B cell (primary cell): ENCODE measurements at places on chromosomes 7 and 10. TPM values are rescaled to one million over a fixed set of nuclear protein-coding genes. Genes with fewer than 3 reads are reported as not detected.

DNA sequence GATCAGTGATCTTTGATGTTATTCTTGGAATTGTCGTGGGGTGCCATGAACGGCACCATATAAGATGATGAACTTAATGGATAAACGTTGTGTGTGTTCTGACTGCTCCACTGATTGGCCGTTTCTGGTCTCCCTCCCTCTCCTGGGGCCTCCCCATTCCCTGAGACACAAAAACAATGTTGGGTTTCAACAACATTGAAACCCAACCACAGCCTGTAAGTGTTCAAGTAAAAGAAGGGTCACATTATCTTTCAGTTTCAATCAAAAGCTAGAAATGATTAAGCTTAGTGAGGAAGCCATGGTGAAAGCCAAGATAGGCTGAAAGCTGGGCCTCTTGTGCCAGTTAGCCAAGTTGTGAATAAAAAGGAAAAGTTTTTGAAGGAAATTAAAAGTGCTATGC is 19.5 kb downstream of the EN2 start:
- no peak for DNase-seq
- no peak overlapping the region for H3K27ac ChIP-seq
- H3K36me3 ChIP-seq, result no peaks in the 10 kb centered on the region
- H3K4me1 ChIP-seq, result no peaks in the 10 kb centered on the region
- H3K27me3 ChIP-seq, result peaks cover 36% of the 10 kb centered on the region

GRCh38 chr10:92816091-92816531 is 32.2 kb upstream of the EXOC6 start:
- H3K4me1 ChIP-seq, result no peaks in the 10 kb centered on the region
- H3K4me3 ChIP-seq, result no peak overlapping the region
- no peaks in the 10 kb centered on the region for H3K36me3 ChIP-seq

DNA sequence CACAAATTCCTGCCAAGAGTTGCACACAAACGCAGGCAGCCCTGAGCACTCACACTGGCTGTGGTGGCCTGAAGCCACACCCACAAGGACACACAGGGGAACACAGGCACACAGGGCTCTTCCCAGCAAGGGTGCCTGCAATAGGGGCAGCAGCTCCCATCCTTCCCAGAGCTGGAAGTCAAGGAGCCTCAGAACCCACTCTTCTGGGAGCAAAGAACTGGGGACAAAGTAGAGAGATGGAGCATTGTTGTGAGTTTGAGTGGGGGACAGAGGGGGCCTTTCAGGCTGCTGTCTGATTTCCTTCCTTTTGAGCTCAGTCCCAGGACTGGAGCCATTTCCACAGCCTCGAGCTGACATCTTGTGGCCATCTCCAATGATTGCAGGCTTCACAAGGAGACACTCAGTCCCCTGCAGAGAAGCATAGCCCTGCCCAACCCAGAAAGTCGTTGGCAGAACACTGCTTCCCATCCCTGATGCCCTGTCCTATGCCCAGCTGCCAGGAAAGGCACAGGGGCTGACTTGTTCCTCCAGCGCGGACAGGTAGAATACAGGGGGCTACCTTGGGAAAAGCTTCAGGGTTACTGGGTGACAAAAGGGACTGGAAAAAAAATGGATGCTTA is 34.4 kb upstream of the SLF2 start:
- no peaks in the 10 kb centered on the region for H3K36me3 ChIP-seq
- no peak overlapping the region for H3K4me3 ChIP-seq
- DNase-seq, result peak; percentile 55
- no peak overlapping the region for H3K27ac ChIP-seq

- no peak for DNase-seq
- no peaks in the 10 kb centered on the region for H3K27me3 ChIP-seq
- H3K4me3 ChIP-seq, result no peak overlapping the region
- no peaks in the 10 kb centered on the region for H3K4me1 ChIP-seq
Observed at GRCh38 chr7:92682903-92683539, 92.8 kb upstream of the FAM133B start.

DNA sequence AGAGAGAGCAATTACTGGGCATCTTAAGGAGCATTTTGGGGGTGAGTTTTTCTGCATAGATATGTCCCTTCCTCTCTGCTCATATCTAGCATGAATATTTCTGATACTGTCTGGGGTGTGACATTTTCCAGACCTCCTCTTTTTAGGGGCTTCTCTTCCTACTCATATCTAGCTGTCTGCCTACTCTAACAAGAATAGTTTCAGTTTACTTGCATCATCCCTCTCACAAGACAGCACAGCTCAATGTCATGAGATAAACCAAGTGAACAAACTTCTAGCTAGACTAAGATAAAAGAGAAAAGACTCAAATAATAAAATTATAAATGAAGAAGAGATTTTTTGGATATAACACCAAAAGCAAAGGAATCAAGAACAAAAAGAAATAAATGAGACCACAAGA is 419.5 kb upstream of the SORCS1 start:
- DNase-seq, result no peak
- no peaks in the 10 kb centered on the region for H3K27me3 ChIP-seq
- no peaks in the 10 kb centered on the region for H3K36me3 ChIP-seq
- H3K27ac ChIP-seq, result no peak overlapping the region

DNA sequence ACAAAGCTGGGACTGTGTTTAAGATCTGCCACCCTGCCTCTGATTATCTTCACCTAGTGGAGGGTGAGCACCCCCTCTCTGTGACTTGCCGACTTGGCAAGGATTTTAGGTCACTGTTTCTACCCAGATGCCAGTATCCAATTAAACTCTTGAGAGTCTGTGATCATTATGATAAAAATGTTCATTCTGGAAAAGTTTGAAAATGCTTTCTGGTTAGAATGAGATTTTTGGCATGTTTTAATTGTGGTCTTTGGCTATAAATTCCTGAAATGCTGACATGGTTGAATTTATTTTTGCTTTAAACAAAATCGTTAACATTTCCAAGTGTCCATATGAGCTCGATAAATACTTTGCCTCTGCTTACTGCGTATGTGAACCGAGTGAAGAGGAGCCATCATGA is 221.4 kb downstream of the BICC1 start:
- no peak overlapping the region for H3K27ac ChIP-seq
- no peaks in the 10 kb centered on the region for H3K36me3 ChIP-seq
- no peak overlapping the region for H3K4me3 ChIP-seq
- H3K4me1 ChIP-seq, result no peaks in the 10 kb centered on the region

DNA sequence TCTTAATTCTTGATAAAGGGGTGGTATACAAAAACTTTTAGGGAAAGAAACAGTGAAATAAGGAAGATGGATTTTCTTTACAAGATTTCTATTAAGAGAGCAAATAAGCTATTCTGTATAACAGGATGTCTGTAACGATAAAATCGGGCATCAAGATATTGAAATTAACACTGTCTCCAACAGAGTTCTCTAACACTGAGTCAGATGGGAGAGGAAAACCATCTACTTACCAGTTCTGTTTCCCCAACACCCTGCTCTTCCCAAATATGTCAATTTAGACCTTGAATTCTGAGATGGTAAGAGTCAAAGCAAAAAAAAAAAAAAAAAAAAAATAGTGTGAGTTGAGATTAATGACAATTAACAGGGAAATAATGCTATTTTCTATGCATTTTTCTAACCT is 23.0 kb downstream of the SMURF1 start:
- no peak overlapping the region for H3K27ac ChIP-seq
- no peak overlapping the region for H3K4me3 ChIP-seq
- no peaks in the 10 kb centered on the region for H3K27me3 ChIP-seq
- peaks cover 25% of the 10 kb centered on the region for H3K4me1 ChIP-seq

- no peaks in the 10 kb centered on the region for H3K27me3 ChIP-seq
- H3K27ac ChIP-seq, result no peak overlapping the region
- no peak overlapping the region for H3K4me3 ChIP-seq
- no peak for DNase-seq
- H3K36me3 ChIP-seq, result no peaks in the 10 kb centered on the region
Observed at GRCh38 chr7:153835103-153835502, 217.1 kb upstream of the DPP6 start.

DNA sequence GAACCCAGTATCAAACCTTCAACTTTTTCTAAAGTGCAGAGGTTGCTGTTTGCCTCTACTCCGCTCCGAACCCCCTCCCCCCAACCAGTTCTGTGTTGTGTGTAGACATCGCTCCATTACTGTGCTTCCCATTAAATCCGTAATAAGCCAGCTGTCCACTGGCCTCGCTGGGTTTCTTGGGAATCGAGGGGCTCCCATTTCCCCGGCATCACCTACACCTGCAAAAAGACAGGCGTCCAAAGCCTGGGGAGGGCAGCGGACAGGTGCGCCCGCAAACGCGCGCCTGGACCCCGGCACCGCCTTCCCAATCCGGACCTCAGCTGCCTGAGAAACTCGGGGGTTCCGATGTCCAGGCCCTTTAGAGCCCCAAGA is 631 bp downstream of the RTKN2 start:
- H3K27me3 ChIP-seq, result no peaks in the 10 kb centered on the region
- H3K4me3 ChIP-seq, result peak overlapping the region; percentile 73
- H3K36me3 ChIP-seq, result no peaks in the 10 kb centered on the region
- H3K4me1 ChIP-seq, result peaks cover 14% of the 10 kb centered on the region
- H3K27ac ChIP-seq, result no peak overlapping the region

DNA sequence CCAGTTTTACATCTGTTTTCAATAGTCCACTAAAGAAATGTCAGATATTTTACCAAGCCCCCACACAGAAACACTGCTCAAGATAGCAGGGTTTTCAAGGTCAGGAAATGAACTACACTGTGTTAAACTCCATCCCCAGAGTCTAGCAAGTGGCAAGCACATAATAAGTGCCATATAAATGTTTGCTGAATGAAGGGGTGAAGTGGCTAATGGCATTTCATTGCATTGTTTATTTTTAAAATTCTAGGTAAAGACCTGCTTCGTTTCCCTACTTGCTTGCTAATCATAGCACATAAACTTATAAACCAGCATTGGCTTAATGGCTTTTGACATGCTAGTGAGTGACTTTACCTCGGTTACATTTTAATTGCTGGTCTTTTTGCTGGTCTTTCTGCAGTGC is 322.6 kb downstream of the GRID1 start:
- H3K27me3 ChIP-seq, result no peaks in the 10 kb centered on the region
- no peaks in the 10 kb centered on the region for H3K4me1 ChIP-seq
- H3K36me3 ChIP-seq, result no peaks in the 10 kb centered on the region

DNA sequence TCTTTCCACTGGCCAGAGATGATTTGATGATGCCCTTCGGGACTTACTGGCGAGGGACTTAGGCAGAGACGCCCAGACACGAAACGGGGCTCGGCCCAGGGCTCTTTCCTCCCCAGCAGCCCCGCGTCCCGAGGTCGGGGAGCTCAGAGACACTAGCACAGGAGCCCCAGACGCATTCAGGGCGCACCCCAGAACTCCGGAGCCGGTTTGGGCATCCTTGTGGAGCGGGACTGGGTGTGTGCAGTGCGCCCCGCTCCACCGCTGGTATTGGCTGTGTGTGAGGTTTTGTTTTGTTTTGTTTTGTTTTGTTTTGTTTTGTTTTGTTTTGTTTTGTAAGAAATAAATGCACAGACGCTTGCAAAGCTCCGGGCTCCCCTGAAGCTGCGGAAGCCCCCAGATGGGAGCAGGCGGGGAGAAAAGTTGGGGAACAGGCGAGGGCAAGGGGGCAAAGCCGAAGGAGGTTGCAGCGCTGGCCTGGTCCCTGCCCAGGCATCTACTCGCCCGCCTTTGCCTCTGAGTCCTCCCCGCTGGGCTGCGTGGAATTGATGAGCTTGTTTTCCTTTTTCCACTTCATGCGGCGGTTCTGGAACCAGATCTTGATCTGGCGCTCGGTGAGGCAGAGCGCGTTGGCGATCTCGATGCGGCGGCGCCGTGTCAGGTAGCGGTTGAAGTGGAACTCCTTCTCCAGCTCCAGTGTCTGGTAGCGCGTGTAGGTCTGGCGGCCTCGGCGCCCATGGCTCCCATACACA is 1.9 kb upstream of the HOXA5 start:
- H3K4me1 ChIP-seq, result peaks cover 27% of the 10 kb centered on the region
- H3K27me3 ChIP-seq, result peaks cover 66% of the 10 kb centered on the region
- H3K27ac ChIP-seq, result no peak overlapping the region
- no peaks in the 10 kb centered on the region for H3K36me3 ChIP-seq
- DNase-seq, result peak; percentile 8

DNA sequence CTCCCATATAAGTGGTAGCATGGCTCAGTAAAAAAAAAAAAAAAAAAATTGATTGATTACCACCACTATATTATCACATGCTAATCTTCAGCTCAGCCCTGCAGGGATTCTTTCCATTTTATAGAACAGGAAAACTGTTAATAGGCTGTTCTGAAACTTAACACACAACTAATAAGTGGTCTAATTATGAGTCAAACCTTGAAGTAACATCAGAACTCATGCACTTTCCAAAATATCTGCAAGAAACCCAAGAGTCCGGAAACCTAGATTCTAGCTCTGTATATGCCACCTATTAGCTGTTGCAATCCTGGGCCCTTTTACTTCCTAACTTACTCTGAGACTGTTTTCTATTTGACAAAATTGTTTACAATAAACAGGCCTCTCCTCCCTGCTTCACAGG is 23.9 kb downstream of the SEM1 start:
- no peak overlapping the region for H3K4me3 ChIP-seq
- no peak overlapping the region for H3K27ac ChIP-seq
- H3K36me3 ChIP-seq, result peaks cover 14% of the 10 kb centered on the region
- DNase-seq, result no peak
- H3K27me3 ChIP-seq, result no peaks in the 10 kb centered on the region
- no peaks in the 10 kb centered on the region for H3K4me1 ChIP-seq

DNA sequence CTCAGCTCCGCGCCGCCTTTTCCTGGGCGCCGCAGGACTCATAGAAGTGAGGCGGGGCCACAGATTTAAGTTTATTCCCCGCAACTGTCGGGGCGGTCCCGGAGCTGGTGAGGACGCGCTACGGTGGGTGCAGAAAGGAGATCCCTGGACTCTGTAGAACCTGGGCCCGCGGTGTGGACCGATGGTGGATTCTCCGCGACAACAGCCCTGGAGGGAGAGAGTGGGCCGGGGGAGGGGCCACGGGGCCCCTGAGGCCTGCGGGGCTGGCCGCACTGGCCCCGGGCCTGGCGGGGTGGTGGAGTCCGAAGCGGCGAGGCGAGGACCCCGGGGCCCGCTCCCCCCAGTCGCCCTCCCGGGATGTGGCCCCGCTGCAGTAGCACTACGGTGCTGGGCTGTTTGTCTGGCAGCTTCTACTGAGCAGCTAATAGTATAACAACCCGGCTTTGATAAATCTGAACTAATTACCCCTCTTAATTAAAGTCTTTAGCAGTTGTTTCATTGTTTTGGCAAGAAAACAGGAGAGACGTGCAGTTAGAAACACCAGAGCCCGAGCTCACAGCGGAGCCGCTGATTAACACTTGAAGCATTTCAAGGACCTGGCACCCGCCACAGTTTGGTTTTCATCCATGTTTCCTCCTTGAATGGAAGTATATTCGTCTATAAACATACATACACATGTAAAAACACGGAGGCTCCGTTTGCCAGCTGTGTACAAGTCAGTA is 4.2 kb downstream of the FEZF1 start:
- H3K4me1 ChIP-seq, result no peaks in the 10 kb centered on the region
- no peak for DNase-seq
- peaks cover 57% of the 10 kb centered on the region for H3K27me3 ChIP-seq
- no peak overlapping the region for H3K27ac ChIP-seq
- H3K4me3 ChIP-seq, result no peak overlapping the region

- H3K4me3 ChIP-seq, result peak overlapping the region; percentile 42
- peak overlapping the region; percentile 23 for H3K27ac ChIP-seq
- peaks cover 24% of the 10 kb centered on the region for H3K4me1 ChIP-seq
- peak; percentile 89 for DNase-seq
Observed at GRCh38 chr10:35136263-35136815, 9.7 kb downstream of the CREM start.

GRCh38 chr10:92240289-92241157 is 50.4 kb downstream of the CPEB3 start:
- H3K36me3 ChIP-seq, result no peaks in the 10 kb centered on the region
- DNase-seq, result peak; percentile 83
- peaks cover 19% of the 10 kb centered on the region for H3K4me1 ChIP-seq
- peak overlapping the region; percentile 87 for H3K4me3 ChIP-seq
- peak overlapping the region; percentile 37 for H3K27ac ChIP-seq

The HABP2 gene
- 0.10 TPM in 1 of 2 replicates, not detected in the other for total RNA-seq

The PLAU gene
- total RNA-seq, result not detected in 2 replicates

The LRRC61 gene
- 12.8 and 15.5 TPM in 2 replicates for total RNA-seq

The CAPZA2 gene
- total RNA-seq, result 79.0 and 93.7 TPM in 2 replicates

The ETV1 gene
- total RNA-seq, result not detected in 2 replicates

The LIPA gene
- 36.5 and 38.9 TPM in 2 replicates for total RNA-seq

The DNAJB12 gene
- 42.3 and 44.1 TPM in 2 replicates for total RNA-seq

The SH2D4B gene
- 0.12 and 0.22 TPM in 2 replicates for total RNA-seq
